ENCODE measurements at places on chromosomes 1 and 21.

GRCh38 chr1:31434101-31434871 is 21.3 kb downstream of the SERINC2 start:
- DNase-seq = no peak

GRCh38 chr1:224518528-224518927 is 83.9 kb upstream of the WDR26 start:
- DNase-seq = no peak

- DNase-seq = no peak
Observed at GRCh38 chr1:156431366-156431765, 62.4 kb downstream of the RHBG start.

DNA sequence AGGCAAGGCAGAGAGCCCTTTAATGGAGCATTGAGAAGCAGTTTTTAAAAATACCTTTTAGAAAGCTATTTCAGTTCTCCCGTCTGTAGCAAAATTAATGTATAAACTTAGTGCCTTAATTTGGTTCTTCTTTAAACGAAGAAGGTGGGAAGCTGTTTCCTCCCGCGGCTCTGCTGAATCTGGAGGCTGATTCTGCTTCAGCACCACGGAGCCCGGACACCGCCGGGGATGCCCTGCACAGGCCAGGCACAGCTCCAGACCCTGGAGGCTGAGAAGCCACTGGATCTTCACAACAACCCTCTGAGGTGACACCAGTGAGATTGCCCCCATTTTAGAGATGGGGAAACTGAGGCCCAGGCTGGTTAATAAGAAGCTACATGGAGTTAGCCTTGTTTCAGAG is 175.8 kb upstream of the VAMP3 start:
- no peak for DNase-seq

DNA sequence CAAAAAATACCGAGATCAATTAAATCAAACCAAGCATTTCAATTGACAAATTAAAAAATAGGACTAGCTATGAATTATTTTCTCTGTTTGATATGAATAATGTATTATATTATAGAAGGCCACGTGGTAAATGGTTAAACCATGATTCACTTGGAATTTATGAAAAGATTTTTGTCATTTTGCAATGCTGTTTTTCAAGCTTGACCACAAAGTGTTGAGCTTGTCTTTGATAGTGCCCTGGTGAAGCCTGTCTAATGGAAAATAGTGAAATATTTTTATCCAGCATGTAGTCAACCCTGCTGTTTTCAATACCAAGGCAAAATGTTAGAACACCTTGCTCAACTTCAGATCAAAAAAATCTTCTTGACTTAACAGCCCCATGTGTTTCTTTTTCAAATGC is 288.0 kb upstream of the PRMT6 start:
- no peak for DNase-seq

GRCh38 chr1:222552882-222553281 is 5.0 kb upstream of the HHIPL2 start:
- no peak for DNase-seq

- DNase-seq = no peak
Observed at GRCh38 chr1:175427625-175428024, 235.0 kb upstream of the KIAA0040 start.

GRCh38 chr1:233252441-233252840 is 43.1 kb downstream of the PCNX2 start:
- DNase-seq = no peak

GRCh38 chr1:37946703-37947360 is at the start of gene INPP5B:
Gene INPP5B (minus strand): TSS chr1:37947053. CDS start chr1:37946308, 745 bp downstream.
- DNase-seq = peak; percentile 38

- no peak for DNase-seq
Observed at GRCh38 chr1:180002437-180002836, 47.8 kb downstream of the CEP350 start.

DNA sequence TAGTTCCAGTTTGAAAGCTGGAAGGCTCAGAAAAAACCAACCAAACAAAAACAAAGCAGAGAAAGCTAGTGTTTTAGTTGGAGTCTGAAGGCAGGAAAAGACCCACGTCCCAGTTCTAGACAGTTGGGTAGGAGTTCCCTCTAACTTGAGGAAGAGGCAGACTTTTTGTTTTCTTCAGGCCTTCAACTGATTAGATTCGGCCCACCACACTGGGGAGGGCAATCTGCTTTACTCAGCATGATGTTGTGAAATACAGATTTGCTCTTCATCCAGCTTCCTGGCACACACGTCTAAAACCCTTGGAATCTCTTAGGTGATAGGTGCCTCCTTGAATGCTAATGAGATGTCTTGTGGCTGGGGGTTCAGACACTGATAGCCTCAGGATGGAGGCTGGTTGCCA is 49.1 kb upstream of the CSF3R start:
- no peak for DNase-seq

DNA sequence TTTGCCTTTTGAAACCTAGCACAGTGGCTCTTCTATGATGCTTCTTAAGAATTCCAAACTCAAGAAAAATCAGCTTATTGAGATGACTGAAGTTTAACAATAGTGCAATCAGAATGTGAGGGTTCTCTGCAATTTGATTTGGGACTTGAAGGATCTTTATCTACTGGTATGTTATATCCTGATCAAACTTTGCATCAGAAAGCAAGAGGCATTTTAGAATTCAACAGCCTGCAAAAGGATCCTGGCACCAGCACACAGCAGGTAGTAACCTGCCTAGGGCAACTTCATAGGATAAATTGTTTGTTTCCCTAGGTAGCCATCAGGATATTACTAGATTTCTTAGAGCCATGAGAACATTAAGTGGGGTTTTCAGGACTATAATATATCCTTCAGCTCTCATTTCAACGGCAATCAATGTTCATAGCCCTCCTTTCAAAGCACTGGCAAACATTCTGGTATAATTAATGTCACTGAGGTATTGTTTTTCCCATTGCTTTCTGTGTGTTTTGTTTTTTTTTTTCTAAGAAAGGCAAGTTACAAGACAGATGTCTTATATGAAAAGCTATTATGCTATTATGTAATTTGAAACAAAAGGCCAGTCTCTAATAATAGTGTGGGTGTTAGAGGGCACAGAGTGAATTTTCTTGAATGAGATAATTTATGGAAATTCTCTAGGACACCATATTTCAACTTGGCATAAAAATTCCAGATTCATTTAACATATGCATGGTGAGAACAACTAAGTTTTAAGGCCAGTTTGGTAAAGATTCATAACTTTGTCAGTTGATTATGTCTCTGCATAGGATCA is 34.5 kb downstream of the NTNG1 start:
- DNase-seq = no peak

DNA sequence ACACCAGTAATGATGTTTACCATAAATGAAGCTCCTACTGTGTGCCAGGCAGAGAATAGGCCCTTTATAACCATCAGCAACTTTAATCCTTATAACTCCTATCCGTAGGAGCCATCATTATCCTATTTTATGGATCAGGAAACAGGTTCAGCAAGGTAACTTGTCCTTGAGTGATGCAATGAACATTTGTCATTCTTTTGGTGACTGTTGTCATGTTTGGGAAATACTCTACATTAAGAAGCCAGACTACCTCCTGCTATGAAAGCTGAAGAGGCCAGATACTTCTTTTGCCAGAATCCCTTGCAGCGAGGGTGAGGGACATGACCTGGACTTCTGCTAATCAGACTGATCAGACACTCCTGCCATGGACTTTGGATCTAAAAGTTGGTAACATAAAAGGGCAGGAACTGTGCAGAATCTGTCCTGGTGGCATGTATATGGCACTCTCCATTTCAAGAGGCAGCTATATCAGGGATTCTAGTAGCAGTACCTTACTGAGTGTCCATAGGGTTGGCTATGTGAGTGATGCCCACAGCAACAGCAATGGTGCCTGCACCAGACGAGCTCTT is 33.1 kb upstream of the SRRM1 start:
- DNase-seq = no peak

DNA sequence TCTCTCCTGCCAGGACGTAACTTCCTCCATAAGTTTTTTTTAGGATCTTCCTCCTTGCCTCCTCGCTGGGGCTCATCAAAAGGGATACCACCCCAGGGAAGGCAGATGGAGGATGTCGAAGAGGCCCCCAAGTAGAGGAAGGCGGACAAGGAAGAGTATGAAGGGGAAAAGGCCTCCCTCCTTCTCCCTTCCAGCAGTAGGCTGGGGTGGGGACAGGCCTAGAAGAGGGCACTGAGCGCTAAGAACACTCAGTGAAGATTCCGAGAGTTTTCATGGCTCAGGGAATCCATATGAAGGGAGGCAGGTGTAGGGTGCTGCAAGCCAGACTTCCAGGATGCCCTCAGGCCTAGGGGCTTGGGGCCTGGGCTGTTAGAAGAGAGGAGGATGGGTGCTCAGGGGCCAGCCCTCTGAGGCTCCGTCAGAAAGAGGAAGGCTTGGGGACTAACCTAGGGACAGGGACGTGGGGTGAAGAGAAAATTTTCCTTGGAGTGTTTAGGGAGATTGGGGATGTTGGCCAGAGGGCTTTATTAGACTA is 1.8 kb upstream of the SLC6A9 start:
- no peak for DNase-seq

GRCh38 chr1:234933475-234933874 is 195.2 kb downstream of the TOMM20 start:
- no peak for DNase-seq
